ENCODE measurements at places on chromosomes 5 and 9. TPM values are rescaled to one million over a fixed set of nuclear protein-coding genes. Genes with fewer than 3 reads are reported as not detected.

- H3K4me3 ChIP-seq: no peak overlapping the region
- no peak for DNase-seq
- H3K27me3 ChIP-seq: peaks cover 25% of the 10 kb centered on the region
- no peaks in the 10 kb centered on the region for H3K4me1 ChIP-seq
These were observed 202.9 kb upstream of the RAD23B start for GRCh38 chr9:107080130-107080529.

- no peak overlapping the region for H3K4me3 ChIP-seq
- no peaks in the 10 kb centered on the region for H3K36me3 ChIP-seq
- no peak overlapping the region for H3K27ac ChIP-seq
- no peaks in the 10 kb centered on the region for H3K4me1 ChIP-seq
- DNase-seq: no peak
These were observed 279.9 kb downstream of the RASEF start for GRCh38 chr9:82783045-82783444.

- no peak overlapping the region for H3K27ac ChIP-seq
- no peaks in the 10 kb centered on the region for H3K4me1 ChIP-seq
- DNase-seq: no peak
- no peak overlapping the region for H3K4me3 ChIP-seq
These were observed 88.7 kb downstream of the CFAP90 start for GRCh38 chr5:7762267-7762666.

DNA sequence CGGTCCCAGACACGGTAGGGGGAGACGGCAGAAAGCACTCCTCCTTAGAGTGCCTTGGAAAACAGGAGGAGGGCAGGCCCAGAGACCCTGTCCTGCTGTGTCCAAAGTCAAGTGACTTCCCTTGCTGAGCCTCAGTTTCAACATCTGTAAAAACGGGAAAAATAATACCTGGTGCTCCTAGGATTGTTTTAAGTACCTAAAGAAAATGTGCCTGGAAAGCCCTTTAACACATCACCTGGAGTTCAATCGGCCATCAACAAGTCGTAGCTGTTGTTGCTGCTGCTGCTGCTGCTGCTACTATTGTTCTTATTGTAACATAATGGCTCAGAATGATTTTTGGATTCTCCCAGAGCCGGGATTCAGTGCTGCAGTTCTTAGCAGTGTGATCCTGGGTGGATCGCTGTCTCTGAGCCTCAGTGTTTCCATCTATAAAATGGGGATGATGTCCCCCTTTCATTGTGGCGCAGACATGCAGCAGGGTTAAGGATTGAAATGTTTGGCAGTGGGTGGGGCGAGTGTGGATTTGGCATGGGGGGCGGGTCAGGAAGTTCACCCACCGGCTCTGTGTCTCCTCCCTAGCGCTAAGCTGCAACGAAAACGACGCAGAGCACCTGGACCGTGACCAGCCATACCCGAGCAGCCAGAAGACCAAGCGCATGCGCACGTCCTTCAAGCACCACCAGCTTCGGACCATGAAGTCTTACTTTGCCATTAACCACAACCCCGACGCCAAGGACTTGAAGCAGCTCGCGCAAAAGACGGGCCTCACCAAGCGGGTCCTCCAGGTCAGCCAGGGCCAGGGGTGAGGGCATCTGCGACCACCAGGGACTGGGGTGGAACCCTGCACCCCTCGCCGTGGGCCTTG is 9.2 kb downstream of the LHX2 start:
- no peak for DNase-seq
- peaks cover 93% of the 10 kb centered on the region for H3K27me3 ChIP-seq
- H3K27ac ChIP-seq: no peak overlapping the region
- peaks cover 8% of the 10 kb centered on the region for H3K4me1 ChIP-seq
- no peak overlapping the region for H3K4me3 ChIP-seq
- H3K36me3 ChIP-seq: no peaks in the 10 kb centered on the region

DNA sequence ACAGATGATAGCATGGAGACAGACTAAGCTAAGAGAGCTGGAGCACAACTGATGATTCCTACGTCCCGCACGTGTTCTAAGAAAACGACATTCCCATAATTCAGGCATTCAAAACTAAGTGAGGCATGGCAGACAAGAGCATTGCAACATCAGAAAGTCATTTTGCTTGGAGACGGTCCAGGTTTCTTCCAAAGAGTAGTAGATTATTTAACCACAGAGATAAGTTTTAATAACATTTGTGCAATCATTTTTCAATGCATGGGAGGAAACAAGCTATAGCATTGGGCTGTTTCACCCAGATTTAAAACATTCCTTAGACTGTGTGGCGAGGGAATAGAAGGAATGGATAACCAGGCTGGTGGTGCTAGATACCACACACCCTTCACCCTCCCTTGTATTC is 117.2 kb downstream of the APBA1 start:
- H3K36me3 ChIP-seq: no peaks in the 10 kb centered on the region
- H3K27ac ChIP-seq: no peak overlapping the region
- DNase-seq: peak; percentile 39
- H3K4me1 ChIP-seq: no peaks in the 10 kb centered on the region
- no peak overlapping the region for H3K4me3 ChIP-seq
- peaks cover 26% of the 10 kb centered on the region for H3K27me3 ChIP-seq

GRCh38 chr5:145531038-145531734 is 304.0 kb downstream of the PRELID2 start:
- peaks cover under 1% of the 10 kb centered on the region for H3K4me1 ChIP-seq
- DNase-seq: no peak
- no peak overlapping the region for H3K27ac ChIP-seq
- no peak overlapping the region for H3K4me3 ChIP-seq
- H3K27me3 ChIP-seq: no peaks in the 10 kb centered on the region

DNA sequence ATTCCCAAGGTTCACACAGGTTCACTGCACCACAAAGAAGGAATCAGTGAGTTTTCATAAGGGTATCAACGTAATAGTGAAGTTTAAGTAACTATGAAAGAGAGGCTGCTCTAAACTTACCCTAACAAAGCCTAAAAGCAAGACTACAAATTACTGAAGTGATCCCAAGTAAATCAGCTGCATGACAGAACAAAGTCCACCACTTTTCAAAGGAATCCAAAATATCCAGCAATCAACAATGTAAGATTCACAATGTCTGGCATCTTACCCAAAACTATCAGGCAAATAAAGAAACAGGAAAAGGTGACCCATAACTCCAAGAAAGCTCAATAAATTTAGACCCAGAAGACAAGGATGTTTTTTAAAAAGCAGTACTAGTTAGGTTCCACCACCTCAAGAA is 70.1 kb downstream of the GNAQ start:
- no peak for DNase-seq
- H3K4me3 ChIP-seq: no peak overlapping the region
- no peak overlapping the region for H3K27ac ChIP-seq
- H3K4me1 ChIP-seq: peaks cover 41% of the 10 kb centered on the region

The SGCD gene
- 0.22 TPM for total RNA-seq

The IFNW1 gene
- not detected for total RNA-seq

The RAD1 gene
- total RNA-seq: 40.8 TPM

Measured in A673 (cell line).